CD4-positive, alpha-beta T cell treated with Interleukin-6 at 100 ng/mL for 8 hours (primary cell): ENCODE measurements at places on chromosomes 5 and 9.
A peak's percentile ranks its signal among the peaks of the same experiment; 100 is the strongest.

DNA sequence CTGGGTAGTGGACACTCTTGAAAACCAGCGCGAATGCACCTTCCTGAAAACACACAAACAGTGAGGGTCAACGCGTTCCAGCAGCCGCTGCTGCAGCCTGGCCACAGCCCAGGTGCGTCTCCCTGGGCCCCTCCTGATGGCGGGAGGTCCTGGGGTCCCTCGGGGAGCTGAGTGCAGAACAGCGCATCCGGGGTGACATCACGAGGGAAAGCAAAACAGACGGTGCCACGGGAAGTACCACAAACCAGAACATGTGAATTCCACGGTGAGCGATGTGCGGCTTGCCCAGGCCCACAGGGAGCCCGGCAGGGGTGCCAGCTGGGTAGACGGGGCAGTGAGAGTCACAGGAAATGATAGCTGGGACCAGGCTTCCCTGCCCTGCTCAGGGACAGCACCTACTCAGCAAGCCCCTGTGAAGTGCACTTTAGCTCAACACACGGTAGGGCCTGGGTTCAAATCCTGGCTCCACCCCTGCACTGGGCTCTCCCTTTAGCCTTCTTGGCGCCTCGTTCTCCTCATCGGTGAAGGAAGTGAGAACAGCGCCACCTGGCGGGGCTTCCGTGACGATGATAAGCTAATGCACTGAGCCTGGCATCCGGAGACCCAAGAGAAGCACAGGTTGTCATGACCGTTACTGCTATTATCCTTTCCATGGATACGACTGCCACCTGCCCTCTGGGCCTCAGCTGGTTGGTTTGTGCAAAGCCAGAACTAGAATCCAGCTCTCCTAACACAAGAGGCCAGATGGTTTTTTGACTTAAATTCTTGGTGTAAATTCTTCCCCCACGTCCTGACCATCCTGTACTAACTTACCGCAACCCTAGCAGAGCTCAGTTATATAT lies 24.6 kb downstream of the GFPT2 start:
- peak; percentile 80 for DNase-seq

DNA sequence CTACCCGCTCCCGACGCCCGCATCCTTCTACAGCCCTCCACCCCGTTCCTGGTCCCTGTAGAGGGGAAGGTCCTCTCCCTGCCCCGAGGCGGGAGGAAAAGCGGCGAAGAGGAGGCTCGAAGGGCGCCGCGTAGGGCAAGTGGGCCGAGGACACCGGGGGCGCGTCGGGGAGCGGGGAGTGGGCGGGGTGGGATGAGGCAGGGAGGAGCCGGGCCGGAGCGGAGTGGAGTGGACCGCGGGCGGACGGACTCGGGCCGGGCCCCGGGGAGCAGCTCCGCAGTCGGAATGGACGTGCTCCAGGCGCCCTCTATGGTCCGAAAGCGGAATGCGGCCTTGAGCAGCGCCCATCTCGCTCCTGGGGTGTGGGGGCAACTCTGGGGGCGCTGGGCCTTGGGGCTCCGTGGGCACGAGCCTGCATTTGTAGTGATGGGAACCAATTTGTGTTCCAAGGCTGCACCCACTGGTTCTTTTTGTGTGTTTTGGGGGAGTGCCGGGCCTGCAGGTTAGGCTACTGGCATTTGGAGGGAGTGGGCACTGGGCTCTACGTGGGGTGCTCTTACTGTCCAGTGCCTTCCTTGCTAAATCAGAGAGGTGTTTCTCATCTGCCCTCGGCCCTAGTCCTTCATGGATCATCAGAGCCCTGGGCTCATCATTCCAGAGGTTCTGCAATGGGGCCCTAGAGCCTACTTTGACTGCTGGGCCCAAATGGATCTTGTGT lies 7.3 kb downstream of the IRX1 start:
- DNase-seq = no peak

DNA sequence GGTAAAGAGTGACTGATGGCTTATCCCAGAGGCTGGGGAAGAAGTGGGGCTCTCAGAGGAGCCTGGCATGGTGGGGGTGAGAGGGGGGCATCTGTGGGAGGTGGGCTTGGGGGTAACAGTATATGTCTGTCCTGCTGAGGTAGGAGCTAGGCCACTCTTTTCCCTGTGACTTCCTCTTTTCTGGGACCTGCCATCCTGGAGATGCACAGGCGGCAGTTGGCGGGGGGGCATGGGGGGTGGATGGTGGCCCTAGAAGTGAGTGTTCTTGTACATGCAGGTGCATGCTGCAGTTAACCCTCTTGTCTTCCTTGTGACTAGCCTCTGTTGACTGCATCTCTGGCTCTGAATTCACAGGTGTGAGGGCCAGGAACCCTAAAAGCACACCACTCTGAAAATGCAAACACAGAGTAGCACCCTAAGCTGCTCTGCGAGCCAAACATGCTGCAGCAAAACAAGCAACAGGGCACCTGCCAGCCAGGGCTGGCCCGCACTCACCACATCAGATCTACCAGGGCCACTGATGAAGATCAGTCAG lies 123.8 kb upstream of the SHB start:
- no peak for DNase-seq

GRCh38 chr9:109150925-109151545 lies 16.0 kb downstream of the FRRS1L start:
- no peak for DNase-seq

DNA sequence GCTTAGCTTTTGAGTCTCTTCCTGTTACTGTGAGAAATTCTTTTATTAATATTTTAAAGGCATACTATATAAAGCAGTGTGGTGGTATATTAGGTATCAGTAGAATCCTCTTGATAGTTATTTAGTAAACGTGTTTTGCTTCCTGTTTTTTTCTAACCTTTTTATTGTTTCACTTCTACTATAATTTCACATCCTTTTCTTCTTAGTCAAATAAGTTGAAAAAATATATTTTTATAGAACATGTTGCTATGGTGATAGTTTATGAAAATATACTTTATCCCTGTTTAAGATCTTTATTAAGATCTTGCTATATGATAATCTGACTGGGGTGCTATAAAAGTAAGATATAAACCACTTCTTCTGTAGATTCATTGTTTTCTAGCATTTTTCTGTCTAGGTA lies 2.1 kb downstream of the POLK start:
- DNase-seq = no peak

DNA sequence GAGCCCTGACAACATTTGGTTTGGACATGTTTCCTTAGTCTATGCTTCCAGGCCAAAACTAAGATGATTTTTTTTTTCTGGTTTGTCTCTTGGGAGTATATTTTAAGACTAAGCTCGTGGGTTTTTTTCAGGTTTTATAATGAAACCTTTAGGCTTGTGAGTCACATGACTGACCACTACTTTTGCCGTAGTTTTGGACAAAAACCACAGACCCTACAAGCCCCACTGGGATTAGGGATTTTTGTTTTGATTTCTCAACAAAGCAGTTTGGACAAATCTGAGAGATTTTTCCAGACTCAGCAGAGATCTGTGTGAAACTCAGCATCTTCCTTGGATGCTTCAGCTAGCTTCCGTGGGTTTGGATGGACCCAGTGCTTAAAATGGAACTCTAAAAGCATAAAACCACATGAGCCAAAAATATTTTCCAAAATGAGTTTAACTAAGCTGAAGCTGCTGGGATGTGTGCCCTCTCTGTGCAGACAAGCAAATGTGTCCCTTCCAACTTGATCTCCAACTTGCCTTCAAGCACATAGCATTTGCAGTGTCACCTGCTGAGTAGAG lies 70.3 kb upstream of the SMIM15 start:
- no peak for DNase-seq

GRCh38 chr5:33690374-33691135 lies 201.2 kb downstream of the ADAMTS12 start:
- no peak for DNase-seq

DNA sequence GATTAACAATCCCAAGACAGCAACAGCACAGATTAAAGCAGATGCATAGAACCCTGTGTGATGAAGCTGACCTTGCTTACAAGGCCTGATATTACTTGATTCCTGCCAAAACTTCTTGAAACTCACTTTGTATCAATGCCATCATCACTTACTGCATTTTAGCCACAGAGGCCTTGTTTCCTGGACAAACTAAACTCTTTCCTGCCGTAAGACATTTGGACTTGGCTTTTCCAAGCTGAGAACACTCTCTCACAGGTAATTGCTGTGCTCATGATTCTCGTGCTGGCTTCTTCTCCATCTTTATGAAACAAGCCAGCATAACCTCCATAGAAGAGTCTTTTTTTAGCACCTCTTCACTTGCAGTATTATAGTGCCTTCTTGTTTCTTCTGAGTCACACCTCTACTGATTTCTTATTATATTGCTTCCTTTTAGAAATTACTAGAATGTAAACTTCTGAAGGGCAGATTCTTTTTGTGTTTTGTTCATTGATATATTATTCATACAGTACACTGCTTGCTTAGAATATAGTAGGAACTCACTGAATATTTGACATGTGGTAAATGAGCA lies 456.5 kb upstream of the ZNF608 start:
- DNase-seq = no peak

- no peak for DNase-seq
These were observed 144.4 kb upstream of the TBCA start for GRCh38 chr5:77920359-77921058.

- no peak for DNase-seq
These were observed 35.6 kb downstream of the NIM1K start for GRCh38 chr5:43227655-43228054.

GRCh38 chr5:124232515-124232914 lies 513.9 kb downstream of the ZNF608 start:
- DNase-seq = no peak

GRCh38 chr9:130835441-130836298 lies 616 bp downstream of the ABL1 start:
- DNase-seq = no peak

GRCh38 chr9:12778389-12778788 lies 3.6 kb downstream of the LURAP1L start:
- no peak for DNase-seq

- no peak for DNase-seq
These were observed 2.1 kb downstream of the CDC23 start for GRCh38 chr5:138210985-138211384.

DNA sequence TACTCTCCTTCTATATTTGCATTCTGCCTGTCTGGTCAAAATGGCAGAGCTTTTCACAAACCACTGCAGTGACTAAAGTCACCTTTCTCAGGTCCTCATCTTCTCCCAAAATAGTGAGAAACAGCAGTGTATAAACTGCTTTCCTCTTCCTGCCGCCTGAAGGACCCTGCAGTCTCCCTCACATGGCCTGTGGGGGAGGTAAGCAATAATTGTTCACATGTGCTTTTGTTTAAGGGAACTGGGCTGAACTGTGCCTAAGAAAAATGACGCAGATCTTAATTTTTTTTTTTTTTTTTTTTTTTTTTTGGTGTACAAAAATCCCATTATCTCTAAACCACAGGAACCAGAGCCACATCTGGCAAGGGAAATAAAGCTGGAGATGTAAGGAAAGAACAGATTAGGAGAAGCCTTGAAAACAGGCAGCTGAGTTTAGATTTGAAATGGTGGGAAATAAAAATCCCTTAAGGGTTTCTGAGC lies 131.7 kb upstream of the VLDLR start:
- no peak for DNase-seq

DNA sequence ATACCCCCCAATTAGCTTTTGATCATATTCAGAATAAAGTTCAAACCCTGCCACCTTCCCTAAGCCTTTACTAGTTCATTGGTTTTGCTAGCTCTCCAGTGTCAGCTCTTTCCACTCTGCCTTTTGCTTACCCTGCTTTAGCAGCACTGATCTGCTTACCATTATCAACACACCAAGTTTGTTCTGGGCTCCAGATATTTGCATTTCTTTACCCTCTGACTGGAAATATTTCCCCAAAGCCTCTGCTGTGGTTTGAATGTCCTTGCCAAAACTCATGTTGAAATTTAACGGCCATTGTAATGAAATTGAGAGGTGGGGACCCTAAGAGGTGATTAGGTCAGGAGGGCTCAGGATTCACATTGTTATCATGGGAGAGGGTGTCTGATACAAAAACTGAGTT lies 99.5 kb downstream of the GCNT1 start:
- no peak for DNase-seq

DNA sequence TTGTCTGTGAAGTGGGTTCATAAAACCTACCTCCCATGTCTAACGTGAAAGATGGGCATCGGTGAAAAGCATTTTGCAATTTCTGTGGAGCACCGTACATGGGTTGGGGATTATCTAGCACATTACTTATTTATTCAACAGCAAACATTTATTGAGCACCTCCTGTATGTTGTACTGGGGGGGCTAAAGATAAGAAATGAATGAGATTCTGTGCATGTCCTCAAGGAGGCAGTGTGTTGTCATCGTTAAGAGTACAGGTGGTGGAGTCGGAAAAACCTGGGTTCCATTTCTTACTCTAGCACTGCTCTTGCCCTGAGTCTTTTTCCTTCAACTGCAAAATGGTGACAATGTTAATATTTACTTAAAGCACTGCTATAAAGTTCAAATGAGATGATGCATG lies 30.4 kb upstream of the DENND1A start:
- no peak for DNase-seq

- no peak for DNase-seq
These were observed 2.3 kb upstream of the HEMGN start for GRCh38 chr9:97940233-97940632.

- no peak for DNase-seq
These were observed 30.3 kb downstream of the MELK start for GRCh38 chr9:36603006-36603405.

- no peak for DNase-seq
These were observed 126.6 kb upstream of the DHFR start for GRCh38 chr5:80781356-80781755.
